ENCODE measurements at places on chromosomes 11 and 22.

GRCh38 chr22:23236026-23236425 is 55.7 kb downstream of the BCR start:
- DNase-seq = no peak

DNA sequence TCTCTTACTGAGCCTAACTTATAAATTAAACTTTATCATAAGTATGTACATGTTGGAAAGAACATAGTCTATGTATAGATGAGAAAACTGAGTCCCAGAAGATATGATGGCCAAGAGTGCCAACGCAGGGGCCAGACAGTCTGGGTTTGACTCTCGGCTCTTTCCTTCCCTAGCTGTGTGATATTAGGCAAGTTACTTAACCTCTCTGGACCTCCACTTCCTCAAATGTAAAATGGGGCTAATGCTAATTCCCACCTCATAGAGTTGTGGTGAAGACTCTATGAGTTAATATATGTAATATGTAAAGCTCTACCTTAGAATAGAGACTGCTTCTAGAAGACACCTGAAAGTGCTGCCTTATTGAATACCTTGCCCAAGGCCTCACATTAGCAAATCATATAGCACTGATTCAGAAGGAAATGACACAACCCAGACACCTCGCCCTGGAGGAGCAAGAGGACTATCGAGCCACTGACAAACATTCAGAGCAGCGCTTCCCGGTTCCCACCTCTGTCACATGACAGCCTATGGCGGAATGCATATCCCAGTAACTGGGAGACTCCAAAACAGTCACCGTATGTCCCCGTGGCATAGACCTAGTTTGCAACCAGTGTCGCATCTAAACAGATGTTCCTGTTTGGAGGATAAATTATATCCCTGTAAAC is 11.3 kb upstream of the CCDC86 start:
- DNase-seq = no peak

DNA sequence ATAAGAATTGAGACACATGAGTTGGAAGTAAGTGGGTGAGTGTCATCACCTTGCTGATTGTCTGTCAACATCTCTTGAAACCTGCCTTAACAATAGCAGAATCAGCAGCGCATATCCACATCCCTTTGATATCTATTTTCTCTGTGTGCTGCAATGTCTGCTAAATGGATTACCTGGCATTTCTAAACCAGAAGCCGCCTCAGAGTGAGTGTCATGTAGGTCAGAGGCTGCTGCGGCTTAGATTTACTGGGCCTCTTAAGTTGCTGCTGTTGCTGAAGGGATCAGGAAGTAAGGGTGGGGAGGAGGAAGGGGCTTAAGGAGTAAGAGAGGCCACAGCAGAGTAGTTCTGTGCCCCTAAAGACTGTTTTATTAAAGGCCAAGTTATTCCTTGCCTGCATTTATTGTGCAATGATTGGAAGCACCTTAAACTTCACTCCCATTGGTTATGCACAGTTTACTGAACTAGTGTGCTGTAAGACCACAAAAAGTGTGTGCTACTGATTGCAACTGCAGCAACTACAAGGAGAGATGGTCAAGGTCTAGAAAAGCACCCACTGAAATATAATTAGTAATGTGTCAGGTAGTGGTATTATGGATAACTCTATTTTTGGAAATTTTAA is 29.8 kb upstream of the TMEM41B start:
- no peak for DNase-seq

DNA sequence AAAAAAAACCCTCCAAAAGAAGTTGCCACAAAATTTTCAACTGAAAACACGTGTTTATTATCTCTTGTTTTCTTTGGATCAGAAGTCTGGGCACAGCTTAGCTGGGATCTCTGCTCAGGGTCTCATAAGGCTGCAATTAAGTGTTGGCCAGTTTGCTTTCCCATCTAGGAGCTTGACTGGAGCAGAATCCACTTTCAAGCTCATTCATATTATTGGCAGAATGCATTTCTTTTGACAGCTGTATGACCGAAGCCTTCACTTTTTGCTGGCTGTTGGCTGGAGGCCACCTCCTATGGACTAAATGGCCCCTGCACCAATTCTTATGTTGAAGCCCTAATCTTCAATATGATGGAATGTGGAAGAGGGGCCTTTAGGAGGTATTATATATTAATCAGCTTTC is 139.6 kb downstream of the DDX10 start:
- no peak for DNase-seq

GRCh38 chr11:72069787-72070251 is 10.5 kb downstream of the NUMA1 start:
- no peak for DNase-seq

GRCh38 chr11:64441127-64441526 is 82.2 kb downstream of the RPS6KA4 start:
- DNase-seq = no peak

GRCh38 chr22:31748490-31748889 is 1.4 kb downstream of the PRR14L start:
- no peak for DNase-seq

DNA sequence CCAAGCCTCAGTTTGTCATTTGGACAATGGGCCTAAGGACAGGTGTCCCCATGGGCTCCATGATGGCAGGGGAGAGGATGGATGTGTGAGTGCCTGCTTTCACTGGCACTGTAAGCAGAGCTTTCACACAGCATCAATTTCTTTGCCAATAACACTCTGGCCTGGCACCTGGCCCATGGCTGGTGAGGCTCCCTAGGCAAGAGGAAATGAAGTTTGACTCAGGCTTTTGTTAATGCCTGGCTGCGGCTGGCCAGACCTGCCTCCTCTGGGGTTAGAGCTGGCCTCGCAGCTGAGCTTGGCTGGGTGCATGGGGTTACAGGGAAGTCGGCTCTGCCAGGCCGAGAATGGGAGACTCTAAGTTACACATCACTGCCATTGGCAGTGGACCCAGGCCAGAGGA is 30.0 kb upstream of the SEZ6L start:
- no peak for DNase-seq

DNA sequence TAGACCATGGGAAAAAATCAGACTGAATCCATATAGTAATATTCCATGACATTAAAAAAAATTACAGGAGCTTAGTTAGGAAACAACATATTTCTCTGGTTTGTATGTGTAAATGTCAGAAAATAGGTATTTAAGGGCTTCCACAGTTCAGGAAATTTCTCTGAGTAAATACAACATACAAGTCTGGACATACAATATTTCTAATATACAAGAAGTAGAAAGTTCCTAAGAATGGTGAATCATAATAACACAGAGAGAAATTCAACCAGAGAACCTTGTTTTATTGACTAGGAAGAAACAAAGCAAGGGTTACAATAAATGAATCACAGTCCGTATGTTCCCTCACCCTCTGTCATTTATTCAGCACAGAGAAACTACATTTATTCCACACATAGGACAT is 532.7 kb upstream of the FAT3 start:
- DNase-seq = no peak

DNA sequence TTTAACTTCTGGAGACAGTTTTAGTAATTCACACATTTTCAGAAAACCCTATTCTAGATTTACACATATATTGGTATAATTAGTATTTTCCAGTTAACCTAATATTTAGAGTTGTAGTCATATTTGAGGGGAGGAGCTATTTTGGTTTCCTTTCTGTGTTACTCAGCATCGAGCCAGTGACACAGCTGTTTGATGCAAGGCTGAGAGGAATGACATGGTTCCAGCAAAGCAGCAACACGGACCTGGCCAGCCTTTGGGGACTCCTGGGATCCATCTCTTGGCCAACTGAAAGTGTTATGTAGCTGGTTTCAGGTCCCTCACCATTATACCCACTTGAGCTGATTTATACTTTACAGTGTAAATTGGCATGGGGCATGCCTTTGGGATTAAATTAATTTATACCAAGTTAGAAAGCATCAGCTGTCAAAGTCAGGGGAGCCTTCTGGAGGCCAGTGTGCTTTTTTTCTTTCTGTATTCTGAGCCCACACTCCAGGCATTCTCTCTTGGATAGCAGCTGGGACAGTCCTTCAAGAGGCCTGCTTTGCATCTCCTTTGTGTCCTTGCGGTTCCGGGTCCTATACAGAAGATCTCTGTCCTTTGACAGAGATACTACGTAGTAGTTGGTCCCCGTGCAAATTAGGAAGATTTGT is 91.3 kb upstream of the SLC25A18 start:
- no peak for DNase-seq

DNA sequence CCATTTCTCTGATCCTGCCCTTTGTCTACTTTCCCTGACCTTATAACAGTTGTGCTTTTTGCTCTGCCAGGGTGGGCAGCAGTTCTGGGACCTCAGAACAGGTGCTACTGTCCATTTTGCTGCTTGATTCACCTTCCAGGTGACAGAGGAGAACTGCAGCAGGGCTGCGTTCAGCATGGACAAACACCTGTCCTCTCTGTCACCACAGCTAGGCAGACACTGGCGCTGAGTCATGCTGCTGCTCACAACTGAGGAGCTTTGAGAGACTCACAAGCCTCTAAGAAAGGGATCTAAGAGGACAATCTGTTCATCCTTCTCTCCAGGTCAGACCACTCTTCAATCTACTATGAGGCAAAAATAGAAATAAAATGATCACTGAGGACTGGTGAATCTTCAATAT is 1144.5 kb upstream of the CCDC90B start:
- DNase-seq = peak; percentile 38

GRCh38 chr22:43188829-43189545 is 2.1 kb upstream of the TTLL12 start:
- DNase-seq = no peak

DNA sequence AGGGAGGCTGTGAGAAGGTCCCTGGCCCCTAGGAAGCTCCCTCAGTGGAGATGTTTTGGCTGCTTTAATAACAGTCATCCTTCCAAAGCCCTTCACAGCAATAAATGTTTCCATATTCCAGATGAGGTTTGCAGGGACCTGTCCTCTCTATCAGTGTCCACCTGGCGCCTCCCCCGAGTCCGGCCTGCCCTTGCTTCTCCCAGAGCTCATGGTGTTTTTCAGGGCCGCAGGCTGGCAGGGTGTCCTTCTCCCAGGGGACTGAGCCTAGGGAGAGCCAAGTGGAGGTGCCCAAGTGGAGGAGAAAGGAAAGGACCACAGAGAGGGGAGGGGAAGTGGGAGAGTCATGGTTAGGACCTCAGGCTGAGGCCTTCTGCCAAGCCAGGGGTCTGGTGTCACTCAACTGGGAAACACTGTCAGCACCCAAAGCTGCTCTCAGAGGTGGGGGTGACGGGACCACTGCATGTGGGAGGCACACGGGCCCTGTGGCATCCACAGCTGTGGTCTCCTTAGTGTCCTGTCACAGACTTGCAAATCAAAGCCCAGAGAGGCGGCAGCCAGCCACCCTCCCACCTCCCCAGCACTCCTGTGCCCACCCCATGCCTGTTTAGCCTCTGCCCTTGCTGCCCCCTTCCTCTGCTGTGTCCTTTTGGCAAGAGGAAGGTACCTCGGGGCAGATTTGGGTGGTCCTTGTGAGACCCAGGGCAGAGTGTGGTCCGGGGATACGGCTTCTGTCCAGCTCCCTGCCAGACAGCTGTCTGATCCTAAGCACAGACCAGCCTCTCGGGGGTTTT is 6.4 kb downstream of the DERL3 start:
- no peak for DNase-seq

- DNase-seq = no peak
These were observed 28.5 kb downstream of the ADORA2A start for GRCh38 chr22:24455751-24456426.

- no peak for DNase-seq
These were observed 1084.9 kb downstream of the TBC1D22A start for GRCh38 chr22:47847131-47847890.
